ENCODE measurements at places on chromosomes 16 and 17.

DNA sequence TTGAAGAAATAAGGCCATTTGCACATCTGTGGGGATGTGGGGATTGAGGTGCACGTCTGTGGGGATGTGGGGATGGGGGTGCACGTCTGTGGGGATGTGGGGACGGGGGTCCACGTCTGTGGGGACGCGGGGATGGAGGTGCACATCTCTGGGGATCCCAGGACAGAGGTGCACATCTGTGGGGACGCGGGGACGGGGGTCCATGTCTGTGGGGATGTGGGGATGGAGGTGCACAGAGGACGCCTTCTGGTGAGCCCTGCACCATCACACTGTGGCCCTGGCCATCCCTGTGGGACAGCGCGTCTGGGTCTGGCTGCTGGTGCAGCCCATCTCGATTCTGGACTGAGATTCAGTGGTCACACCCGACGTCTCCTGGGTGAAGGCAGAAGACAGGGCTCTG is 161.4 kb downstream of the LAT start:
- DNase-seq: no peak

GRCh38 chr16:83137326-83137781 is 510.6 kb downstream of the CDH13 start:
- DNase-seq: peak; percentile 95

DNA sequence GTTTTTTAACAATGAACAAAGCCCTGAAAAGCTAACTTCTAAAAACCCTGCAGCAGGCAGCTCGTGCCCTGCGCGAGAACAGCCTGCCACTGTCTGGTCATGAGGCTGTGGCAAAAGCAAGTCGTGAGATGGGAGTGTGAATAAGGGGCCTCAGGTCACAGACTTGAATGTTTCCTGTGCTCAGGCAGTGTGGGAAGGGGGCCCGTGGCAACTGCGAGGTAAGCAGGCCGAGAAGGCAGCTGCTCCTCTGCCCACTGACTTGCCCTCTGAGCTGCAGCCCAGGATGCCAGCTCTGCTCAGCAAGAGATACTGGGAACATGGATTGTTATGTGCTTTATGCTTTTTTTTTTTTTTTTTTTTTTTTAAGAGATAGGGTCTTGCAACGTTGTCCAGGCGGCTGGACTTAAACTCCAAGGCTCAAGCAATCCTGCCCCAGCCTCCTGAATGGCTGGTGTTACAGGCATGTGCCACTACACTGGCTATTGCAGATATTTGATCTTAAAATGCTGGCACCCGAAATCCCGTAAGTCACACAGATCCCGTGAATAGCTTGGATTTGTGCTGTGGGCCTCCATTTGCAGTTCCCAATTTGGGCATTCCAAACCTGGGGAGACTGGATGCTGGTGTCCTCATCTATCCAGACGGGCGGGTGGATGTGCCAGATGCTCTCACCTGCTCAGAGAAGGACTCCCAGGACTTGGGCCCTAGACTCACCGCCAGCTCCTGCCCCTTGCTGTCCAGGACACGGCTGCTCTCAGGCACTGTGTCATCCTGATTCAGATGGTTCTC is 44.0 kb downstream of the UBN1 start:
- DNase-seq: no peak

GRCh38 chr16:6286176-6286575 is 1046.5 kb upstream of the RBFOX1 start:
- DNase-seq: no peak

DNA sequence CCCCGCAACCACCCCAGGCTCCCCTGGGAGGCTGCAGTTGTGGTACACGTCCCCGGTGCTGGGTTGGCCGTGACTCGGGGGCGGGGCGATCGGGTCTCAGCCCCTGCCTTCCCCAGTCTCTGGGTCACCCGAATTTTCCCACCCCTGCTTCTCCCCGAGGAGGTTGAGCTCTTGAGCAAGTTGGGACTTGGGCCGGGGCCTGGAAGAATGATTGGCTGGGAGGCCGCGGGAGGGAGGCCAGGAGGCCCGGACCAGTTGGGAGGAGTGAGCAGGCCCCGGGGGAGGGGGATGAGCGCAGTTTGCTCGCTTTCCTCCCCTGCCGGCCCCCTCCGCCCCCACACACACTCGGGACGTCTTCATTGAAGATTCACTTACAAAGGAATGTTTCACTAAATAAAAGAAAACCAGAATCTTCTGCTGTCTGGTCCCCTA is 4.5 kb upstream of the HEXIM1 start:
- DNase-seq: no peak

All from A172 (cell line).